ENCODE measurements at places on chromosomes 11 and 22.

- DNase-seq: no peak
Observed at GRCh38 chr11:103170865-103171264, 61.6 kb downstream of the DYNC2H1 start.

GRCh38 chr11:122690801-122691548, 35.5 kb downstream of the UBASH3B start:
- no peak for DNase-seq

DNA sequence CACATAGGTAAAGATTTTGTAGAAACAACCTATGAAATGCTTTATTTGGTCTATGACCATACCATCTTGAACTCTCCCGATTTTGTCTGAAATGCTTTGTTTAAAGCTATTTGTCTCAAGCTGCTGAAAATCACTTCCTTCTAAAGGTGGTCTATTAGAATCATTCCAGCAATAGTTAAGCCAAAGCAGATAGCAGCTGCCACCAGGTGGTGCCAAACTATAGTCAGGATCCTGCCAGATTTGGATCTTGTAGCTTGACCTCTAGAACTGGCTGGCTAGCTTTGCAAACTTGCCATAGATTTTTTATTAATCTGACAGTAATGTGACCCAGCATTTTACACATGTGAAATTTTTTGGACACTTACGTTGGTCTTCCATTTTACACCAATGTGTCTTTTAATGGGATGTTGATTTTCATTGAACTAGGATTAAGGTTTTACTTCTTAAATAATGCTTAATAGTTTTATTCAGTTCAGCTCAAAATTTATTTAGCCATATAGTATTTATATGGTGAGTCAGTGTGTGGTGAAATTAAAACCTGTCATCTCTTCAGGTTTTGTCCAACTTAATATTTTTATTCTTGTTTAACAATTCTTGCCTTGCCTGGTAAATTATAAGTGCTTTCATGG, 19.7 kb downstream of the CTR9 start:
- peak; percentile 28 for DNase-seq

DNA sequence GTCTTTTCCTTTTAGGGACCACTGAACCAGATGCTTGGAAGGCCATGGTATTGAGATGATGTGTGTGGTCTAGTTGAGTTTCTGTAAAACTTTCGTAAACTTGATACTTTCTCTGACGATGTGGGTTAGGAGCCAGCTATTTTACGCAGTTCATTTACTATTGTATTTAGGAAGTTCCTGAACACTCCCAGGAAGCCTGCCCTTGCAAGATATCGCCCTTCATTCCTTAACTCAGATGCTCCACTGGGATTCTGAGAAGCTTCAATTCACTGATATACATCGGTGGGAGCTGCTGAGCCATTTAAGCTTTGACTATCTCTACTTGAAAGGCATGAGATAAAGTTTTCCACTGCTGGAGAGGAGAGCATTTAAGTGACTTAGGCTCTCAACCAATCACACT, 121.3 kb downstream of the CSNK2A3 start:
- DNase-seq: no peak

DNA sequence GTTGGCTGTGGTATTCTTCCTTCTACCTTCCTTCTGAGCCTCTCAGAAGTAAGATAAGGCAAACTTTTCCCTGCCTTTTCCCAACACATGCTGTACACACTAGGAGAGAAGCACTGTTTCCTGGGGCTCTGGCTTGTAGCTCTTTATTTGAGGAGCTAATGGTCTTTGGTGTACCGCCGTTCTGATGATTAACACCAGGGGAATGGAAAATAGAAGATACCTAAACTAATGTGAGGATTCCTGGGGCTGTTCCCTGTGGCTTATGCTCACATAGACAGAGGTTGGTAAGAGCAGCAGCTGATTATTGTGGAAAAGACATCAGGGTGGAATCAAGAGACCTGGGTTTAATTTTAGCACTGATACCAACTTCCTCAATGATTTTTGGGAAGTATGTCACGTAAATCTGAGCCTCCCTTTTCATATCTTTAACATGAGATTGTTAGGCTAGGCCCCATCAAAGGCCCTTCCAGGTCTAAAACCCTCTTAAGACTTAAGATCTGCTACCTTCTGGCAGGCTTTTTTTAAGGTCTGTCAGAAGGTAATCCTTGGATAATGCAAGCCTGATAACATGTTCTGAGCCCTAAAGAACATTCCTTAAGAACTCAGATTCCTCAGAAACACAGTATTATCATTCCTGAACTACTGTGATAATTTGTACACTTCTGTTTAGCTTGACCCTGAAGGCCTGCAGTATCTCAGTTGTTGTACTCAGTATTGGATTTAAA, 24.8 kb upstream of the RCE1 start:
- DNase-seq: no peak

GRCh38 chr22:22769434-22770279, 118.0 kb upstream of the IGLL5 start:
- DNase-seq: no peak

All from activated CD4-positive, alpha-beta T cell treated with anti-CD3 and anti-CD28 coated beads, Interleukin-2, amount 50 U/mL, for 16 hours (primary cell).